CD4-positive, alpha-beta T cell treated with Interferon alpha-2 for 1 hour (primary cell): ENCODE measurements at places on chromosomes 7 and 10.

DNA sequence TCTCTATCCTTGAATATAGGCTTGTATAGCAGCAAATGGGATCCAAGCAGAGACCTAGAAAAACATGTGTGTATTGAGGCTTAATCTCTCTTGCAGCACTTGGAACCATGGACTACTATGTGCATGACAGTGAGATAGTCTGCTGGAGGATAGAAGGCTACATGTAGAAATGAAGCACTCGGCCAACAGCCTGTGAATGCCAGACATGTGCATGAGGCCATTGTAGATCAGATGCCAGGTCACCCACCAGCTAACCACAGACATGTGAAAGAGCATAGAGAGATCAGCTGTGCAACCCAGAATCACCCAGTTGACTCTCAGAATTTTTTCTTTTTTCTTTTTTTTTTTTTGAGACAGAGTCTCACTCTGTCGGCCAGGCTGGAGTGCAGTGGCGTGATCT is 90.9 kb downstream of the NT5C2 start:
- no peak for DNase-seq

- DNase-seq: no peak
Observed at GRCh38 chr10:52706332-52707070, 66.1 kb downstream of the MBL2 start.

GRCh38 chr10:113347508-113347907 is 205.3 kb upstream of the HABP2 start:
- DNase-seq: no peak

DNA sequence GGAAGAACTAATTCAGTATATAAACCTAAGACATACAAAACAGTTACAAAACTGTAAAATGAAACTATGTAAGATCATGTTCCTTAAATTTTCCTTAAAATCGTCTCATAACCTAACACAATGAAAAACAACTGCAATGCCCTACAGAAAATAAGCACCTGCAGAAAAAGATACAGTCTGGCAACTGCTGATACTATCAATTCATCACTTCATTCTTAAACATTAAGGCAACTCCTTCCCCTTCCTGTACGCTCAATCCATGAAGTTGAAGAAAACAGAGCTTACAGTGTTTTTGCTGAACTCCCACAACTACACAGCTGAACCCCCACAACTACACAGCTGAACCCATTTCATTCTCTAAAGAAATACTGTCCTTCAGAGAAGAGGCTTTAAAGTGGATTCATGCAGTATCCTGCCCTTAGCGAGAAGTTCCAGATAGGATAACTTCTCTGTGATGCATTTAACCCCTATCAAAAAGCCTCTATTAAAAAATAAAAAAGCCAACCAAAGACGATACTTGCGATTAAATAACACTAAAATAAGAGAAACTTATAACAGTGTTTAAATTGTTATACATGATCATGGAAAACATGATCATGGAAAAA is 50.0 kb downstream of the JMJD1C start:
- DNase-seq: no peak

GRCh38 chr7:158047391-158048059 is 540.1 kb downstream of the PTPRN2 start:
- no peak for DNase-seq

GRCh38 chr7:33766405-33766804 is 138.9 kb upstream of the BMPER start:
- no peak for DNase-seq

- no peak for DNase-seq
Observed at GRCh38 chr7:111730476-111731300, 168.4 kb upstream of the IMMP2L start.

- peak; percentile 73 for DNase-seq
Observed at GRCh38 chr10:4234661-4235060, 449.7 kb upstream of the KLF6 start.

DNA sequence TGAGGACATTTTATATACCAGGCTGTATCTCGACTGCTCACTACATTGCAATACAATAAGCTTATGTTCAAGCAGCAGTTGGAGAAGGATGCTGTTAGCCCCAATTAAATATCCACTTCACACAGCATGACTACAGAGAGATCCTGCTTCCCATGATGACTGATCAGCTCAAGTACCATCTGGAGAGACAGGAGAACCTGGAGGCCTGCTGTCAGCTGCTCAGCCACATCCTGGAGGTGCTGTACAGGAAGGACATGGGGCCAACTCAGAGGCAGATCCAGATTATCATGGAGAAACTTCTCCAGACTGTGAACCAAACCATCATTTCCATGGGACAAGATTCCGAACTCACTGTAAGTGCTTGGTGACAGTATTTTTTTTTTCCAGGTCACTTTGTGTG is 22.5 kb downstream of the RNF133 start:
- no peak for DNase-seq

- no peak for DNase-seq
Observed at GRCh38 chr10:36221101-36221500, 579.0 kb upstream of the FZD8 start.

- no peak for DNase-seq
Observed at GRCh38 chr7:157461573-157462418, 125.0 kb downstream of the DNAJB6 start.

GRCh38 chr10:70543911-70544310 is 58.6 kb downstream of the PRF1 start:
- DNase-seq: no peak
